ENCODE measurements at places on chromosomes 3 and 15.

DNA sequence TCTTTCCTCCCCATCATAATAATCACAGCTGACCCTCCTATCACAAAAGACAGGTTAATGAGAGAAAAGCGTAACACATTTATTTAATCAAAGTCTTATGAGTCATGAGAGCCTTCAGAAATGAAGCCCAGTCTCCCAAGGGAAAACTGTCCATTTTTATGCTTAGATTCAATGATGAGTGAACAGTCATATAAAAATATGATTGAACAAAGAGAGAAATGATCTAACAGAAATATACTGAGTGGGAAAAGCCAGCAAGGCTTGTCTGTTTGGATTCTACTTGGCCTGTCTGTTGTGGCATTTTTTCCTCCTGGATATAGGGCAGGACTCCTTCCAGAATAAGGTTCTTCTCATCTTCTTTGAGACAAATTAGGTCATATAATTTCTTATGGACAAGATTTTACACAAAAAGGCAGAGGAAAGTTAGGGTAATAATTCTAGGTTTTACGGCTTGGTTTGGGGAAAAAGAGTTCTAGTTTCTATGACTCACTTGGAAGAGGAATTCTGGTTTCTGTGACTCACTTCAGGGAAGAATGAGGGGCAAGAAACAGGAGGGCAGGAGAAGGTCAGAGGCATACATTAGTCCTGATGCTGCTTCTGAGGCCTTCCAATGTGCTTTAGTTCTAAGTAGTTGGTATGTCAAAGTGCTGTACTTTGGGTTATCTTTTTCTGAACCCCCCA is 534.2 kb downstream of the ZIC1 start:
- DNase-seq = peak; percentile 75

GRCh38 chr15:83919978-83920510 is 266.1 kb downstream of the ADAMTSL3 start:
- DNase-seq = no peak

DNA sequence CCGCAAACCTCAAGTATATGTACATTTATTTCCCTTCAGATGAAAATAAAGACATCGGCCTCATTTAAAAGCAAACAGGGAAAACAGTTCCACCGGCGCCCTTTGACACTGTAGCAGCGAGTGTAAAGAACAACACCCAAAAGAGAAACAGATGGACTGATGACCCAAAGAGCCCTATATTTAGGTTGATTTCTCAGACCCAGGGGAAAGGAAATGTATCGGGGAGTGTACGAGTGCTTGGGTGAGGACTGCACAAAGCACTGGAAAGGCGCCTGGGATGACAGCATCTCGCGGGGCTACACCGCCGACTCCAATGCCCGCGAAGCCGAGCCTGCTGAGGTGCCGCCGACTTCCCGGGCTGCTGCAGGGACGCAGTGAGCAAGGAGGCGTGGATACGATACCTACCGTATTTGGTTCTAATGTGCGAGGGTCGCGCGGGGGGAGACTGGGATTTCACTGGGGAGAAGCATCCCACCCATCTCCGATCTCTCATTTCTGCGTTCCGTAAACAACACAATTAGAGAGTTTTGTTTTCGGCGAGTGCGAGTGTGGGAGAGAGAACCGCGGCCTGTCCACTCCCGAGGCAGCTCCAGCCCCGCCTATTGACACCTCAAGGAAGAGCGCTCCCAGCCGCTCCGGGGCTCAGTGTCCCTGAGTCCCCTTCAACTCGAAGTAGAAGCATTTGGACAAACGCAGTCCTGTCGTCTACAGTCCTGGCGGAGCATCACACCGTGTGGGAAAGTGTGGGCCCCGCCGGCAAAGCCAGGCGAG is 2.0 kb downstream of the MECOM start:
- DNase-seq = no peak

GRCh38 chr3:159866201-159866746 is 122.4 kb upstream of the IL12A start:
- DNase-seq = no peak

DNA sequence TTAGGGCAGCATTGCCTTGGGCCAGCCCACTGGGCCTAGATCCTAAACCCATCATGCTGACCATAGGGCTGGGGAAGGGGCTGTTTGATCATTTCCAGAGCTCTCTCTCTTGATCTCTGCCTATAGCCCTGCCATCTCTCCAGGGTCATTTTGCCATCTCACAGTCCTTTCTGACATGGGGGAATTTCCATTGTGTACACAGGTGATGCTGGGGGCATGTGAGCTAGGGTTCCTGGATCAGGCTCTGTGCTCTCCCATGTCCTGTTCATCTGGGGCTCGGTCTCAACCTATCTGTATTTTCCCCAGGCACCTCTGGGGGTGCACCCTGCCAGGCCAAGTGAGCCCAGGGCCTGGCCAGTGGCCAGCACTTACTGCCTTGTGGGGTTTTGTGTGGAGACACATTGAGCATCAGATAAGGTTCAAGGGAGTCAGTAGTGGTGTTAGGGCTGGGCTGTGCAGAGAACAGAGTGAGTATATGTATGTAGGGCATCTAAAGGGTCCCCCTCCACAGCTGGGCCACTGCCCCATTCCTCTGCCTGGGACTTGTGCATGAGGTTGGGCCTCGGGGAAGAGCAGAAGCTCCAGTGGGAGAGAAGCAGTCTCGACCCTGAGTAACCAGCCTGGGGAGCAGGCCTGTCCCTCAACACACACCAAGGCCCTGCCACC is 25.7 kb upstream of the APEH start:
- DNase-seq = no peak

- DNase-seq = no peak
These were observed 151.3 kb downstream of the MFSD1 start for GRCh38 chr3:158953131-158953530.

GRCh38 chr3:111981457-111981763 is 2.6 kb downstream of the ABHD10 start:
- no peak for DNase-seq
